ENCODE measurements at places on chromosomes 1 and 21.
A peak's percentile ranks its signal among the peaks of the same experiment; 100 is the strongest.

GRCh38 chr1:231234506-231234905, 6.5 kb upstream of the GNPAT start:
- no peak for DNase-seq

- peak; percentile 42 for DNase-seq
Measured at GRCh38 chr1:37439349-37439995, 34.9 kb upstream of the ZC3H12A start.

GRCh38 chr1:176954242-176954641, 210.3 kb downstream of the ASTN1 start:
- DNase-seq = peak; percentile 6

DNA sequence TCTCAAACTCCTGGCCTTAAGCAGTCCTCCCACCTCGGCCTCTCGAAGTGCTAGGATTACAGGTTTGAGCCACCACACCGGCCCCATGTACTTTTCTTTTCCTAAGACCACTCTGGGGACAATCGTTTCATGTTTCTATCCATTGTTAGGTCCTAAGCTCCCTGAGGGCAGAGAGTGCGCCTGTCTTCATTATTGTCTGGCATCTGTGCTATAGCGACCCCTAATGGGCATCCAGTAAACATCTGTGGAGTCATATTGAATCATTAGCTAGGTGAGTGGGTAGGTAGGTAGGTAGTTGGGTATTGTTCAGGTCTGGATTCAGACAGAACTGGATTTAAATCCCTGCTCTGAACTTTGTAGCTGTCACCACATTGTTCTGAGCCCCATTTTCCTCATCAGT, 66.1 kb downstream of the TMEM53 start:
- no peak for DNase-seq

GRCh38 chr1:81560629-81561028, 240.1 kb upstream of the ADGRL2 start:
- DNase-seq = no peak
